Breast epithelium (tissue), 4 donors: ENCODE measurements at places on chromosomes 6 and 20.

DNA sequence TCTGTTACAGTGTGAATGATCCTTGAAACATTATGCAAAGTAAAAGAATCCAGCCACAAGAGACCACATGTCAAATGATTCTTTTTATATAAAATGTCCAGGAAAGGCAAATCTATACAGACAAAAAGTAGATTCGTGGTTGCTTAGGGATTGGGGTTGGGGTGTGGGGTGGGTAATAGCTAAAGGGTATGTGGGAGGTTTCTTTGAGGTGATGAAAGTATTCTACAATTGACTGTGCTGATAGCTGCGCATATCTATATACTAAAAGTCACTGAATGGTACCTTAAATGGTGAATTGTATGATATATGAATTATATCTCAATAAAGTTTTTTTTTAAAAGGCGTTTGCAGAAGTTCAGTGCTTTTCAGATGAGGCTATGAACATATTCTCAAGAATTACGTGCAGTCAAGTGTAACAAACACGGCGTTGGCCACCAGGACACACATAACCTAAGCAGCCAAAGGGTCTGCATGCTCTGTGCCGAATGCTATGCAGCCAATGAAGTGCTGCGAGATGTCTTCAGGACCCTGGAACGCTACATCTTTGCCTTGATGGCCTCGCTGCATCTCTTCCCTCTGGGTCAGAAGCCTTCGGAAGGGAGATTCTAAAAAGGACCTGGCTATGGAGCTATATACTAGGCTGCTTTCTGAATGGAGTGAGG, 96.9 kb downstream of the SCML4 start:
- DNase-seq: no peak

DNA sequence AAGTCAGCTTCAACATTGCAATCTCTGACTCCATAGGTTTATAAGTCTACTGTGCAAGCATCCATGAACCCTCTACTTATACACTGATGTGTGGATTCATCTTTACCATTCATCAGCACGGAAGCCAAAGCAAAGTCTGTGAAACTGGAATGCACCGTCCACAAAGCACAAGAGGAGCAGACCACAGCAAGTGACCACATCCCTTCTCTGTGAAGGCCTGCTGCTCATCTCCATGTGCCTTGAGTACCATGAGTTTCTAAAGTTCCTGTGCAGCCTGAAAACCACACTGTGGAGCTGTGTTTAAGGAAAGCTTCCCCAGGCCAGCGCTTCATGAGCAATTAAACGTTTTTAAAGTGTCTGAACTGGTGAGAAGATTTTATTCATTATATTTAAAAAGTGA, 20.0 kb downstream of the GABRR1 start:
- no peak for DNase-seq

DNA sequence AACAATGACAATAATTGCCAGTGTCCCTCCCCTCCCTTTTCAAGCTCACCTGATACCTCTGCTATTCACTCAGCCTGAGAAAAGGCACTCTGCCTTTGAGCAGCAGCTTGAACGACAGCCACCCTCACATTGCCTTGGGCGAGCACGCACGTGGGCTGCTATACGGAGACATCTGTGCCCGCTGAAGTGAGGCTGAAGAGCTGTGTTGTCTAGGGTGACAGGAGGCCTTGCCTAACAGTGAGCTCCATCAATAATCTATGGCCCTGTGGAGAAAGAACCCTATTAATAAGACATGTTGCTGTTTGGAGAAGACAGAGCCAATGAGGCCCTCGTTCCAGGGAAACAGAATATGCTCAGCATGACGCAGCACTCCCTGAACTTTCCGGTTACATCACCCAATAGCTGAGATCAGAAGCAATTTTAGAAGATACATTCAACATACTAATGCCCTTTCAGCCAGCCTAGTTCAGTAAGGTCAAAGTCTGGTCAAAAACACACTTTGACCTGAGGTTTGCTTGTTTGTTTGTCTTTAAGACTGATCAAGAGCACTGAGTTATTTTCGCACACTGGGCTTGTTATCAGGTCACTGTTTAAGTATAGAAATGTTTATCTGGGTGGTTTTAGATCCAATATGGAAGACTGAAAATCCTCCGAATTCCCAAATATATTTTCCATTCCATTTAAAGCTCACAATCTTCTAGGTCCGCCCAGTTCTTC, 30.6 kb downstream of the RBM24 start:
- DNase-seq: no peak

DNA sequence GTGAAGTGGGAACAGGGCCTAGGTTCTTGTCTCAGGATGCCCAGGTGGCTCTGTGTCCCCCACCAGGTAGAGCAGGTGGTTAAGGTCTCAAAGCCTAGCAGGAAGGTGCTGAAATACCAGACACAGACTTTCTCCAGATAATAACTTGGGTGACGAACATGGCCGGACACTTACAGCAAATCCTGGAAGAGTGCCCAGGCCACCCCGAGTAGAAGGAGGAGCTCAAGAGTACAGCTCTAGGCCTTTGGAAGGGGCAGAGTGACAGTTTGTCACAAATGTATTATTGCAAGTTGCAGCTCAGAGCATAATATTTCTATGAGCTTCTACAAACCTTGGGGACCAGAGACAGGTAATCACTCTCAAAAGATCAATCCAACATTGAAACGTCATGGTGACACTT, 251.6 kb upstream of the SOX4 start:
- no peak for DNase-seq

GRCh38 chr6:137729866-137730629, 137.0 kb upstream of the TNFAIP3 start:
- DNase-seq: no peak

DNA sequence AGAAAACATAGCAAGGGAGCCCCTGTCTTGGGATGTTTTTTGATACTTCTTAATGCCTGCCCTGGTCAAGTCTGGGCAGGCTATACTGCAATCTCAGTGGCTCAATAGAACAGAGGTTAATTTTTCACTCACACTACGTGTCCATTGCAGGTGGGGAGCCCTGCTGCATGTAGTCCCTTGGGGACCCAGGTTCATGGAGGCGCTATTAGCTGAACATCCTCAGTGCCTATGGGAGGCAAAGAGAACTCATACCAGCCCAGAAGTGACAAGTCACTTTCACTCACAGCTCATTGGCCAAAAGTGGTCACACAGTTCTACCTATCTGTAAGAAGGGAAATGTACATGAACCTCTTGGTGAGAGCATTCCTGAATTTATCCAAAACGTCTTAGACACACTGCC, 23.2 kb downstream of the CGA start:
- DNase-seq: no peak

DNA sequence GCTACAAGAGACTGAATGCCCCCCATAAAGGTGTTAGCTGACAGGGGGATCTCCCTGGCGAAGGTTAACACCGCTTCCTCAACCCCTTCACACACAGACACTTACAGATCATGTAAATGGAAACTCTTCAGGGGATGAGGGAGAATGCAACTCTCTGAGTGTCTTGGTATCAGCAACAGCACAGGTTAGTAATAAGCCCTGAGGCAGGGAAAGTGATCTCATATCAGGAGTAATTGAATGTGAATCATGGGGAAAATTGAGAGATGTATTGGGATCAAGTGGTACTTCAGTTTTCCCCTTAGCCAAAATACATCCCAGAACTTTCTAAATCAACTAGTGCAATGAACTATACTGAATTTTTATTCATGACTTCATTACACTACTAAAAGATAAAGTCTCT, 23.8 kb downstream of the OR2J3 start:
- DNase-seq: no peak

GRCh38 chr6:112603726-112604125, 256.6 kb downstream of the RFPL4B start:
- no peak for DNase-seq

- DNase-seq: no peak
Observed at GRCh38 chr20:54470697-54471096, 4.7 kb upstream of the DOK5 start.

DNA sequence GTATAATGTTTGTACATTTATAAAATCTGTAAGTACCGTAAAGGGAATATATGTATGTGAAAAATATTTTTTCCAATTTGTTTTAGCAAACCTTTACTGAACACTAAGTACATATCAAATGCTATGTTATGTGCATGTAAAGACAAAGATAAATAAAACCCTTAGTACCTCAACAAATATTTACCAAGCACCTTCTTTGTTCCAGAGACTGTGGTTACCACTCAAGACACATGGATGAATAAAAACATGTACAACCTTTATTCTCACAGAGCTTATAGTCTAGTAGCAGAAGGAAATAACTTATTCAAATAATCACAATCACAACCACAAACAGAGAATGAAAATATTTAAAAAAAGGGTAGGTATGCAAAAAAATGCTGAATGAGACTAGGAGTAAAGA, 17.5 kb downstream of the TMX4 start:
- DNase-seq: no peak

DNA sequence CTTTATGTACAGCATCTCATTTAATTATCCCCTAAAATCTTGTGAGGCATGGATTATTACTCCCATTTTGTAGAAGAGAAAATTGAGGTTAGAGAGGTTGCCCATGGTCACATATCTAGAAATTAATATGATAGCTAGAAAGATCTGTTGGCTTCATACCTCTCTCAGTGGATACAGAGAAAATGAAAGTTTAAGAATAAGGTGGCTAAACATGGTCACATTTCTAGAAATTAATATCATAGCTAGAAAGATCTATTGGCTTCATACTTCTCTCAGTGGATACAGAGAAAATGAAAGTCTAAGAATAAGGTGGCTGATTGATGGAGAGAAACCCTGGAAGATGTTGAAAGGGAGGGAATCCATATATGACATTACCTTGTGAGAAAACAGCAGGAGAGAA, 260.7 kb upstream of the MAN1A1 start:
- DNase-seq: no peak

- DNase-seq: no peak
Observed at GRCh38 chr6:26306232-26306631, 58.8 kb upstream of the BTN3A2 start.

GRCh38 chr20:41279546-41280225, 37.8 kb downstream of the ZHX3 start:
- DNase-seq: no peak

- DNase-seq: no peak
Observed at GRCh38 chr6:165059032-165059431, 250.4 kb downstream of the C6orf118 start.

- no peak for DNase-seq
Observed at GRCh38 chr6:3316818-3317217, 58.1 kb downstream of the PSMG4 start.

DNA sequence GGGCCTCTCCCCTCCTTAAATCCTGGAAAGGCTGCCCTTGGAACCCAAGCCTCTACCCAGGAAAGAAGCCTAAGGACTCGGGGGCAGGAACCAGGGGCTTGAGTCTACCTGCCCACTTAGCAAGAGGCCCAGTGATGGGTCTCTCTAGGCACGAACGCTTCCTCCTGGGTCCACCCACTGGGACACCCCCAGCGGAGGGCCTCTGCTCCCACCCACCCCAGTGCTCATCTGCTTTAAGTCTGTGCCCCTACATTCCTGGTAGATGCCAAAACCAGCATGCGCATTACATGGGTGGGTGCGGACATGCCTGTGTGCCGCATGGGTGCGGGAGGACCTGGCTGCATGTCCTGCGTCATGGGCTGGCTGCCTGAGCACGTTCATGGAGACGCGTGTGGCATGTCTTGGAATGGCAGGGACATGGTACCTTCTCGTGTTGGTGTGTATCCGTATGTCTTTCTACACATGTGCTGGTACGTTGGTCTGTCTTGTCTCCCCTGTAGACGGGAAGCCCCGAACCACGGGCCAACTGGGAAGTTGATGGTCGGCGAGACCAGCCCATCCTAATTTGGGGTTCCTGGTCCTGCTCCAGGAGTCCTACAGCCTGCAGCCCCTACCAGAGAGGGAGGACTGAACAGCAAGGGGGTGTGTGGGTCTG, 29.3 kb downstream of the SNPH start:
- DNase-seq: no peak

GRCh38 chr20:32906871-32907495, 48.3 kb downstream of the EFCAB8 start:
- no peak for DNase-seq

- DNase-seq: no peak
Observed at GRCh38 chr6:105896052-105896820, 189.9 kb upstream of the PRDM1 start.

DNA sequence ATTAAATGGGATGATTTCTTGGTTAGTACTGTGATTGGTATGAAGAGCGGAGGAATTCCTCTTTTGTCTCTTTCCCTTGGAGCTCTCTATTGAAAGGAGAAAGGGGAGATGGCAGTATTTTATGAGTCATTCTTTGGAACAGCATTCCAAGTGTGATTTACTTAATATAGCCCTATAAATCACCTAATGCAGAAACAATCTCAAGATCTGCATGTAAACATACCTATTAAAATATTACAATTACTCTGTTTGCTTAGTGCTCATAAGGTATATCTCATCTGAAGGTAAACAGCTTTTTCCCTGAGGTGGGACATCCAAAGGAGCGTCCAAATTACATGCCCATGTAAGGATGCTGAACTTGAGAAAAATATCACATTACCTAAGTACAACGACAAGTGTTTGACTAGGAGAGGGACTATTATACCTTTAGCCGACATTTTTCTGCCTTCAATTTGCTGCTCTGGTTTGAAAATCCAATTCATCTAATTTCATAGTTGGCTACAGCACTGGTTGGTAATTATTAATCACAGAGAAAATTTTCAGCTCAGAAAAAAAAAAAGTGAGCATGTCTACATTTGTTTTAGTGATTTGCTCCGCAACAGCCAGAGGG, 229.0 kb downstream of the FOXC1 start:
- no peak for DNase-seq

DNA sequence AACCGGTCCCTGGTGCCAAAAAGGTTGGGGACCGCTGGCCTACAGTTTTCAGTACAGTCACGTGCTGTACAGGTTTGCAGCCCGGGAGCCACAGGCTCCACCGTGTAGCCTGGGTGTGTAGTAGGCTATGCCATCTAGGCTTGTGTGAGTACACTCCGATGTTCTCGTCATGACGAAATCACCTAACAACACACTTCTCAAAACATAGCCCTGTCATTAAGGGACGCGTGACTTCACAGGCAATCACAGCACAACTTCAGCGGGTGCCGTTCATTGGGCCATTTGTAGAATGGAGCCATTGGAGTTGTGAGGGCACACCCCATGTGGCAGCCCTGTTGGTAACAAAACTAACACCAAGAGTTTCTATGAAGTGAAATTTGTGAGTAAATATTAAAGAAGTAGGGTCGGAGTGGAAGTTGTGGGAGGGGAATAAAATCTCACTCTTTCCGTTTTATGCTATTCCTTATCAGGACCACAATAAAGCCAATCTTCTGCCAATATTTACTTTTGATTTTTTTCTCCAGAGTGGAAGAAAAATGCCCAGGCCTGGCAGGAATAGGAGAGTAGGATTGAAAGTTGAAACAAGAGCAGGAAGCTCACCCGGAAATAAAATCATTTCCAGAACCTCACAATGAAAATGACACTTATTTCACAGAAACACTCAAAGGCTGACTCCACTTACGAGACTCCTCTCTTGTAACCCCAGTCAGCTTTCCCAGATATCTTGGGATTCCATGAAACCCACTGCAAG, 63.7 kb upstream of the PTPN1 start:
- no peak for DNase-seq

GRCh38 chr20:62792182-62792939, 3.9 kb upstream of the MRGBP start:
- no peak for DNase-seq

GRCh38 chr6:7445101-7445500, 55.5 kb downstream of the RIOK1 start:
- DNase-seq: no peak
